Activated CD8-positive, alpha-beta memory T cell treated with anti-CD3 and anti-CD28 coated beads for 1 hour (primary cell): ENCODE measurements at places on chromosomes 3 and 15.

DNA sequence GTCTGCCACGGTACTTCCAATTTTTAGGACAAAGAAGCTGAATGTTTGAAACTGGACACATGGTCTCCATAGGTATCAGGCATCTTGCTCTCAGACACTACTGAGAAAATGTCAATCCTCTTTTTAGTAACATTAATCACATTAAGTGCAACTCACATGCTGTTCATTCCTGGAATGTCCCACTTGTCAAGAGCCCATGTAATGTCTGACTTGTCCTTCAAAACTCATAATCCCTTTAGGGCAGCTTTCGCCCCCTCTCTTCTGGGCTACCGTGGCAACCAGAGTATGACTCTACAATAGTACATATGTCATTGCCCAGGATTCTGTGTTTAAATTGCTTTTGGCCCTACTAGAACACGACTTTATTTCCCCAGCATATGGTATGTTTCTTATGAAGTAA, 12.3 kb downstream of the NUDT16 start:
- DNase-seq: no peak

DNA sequence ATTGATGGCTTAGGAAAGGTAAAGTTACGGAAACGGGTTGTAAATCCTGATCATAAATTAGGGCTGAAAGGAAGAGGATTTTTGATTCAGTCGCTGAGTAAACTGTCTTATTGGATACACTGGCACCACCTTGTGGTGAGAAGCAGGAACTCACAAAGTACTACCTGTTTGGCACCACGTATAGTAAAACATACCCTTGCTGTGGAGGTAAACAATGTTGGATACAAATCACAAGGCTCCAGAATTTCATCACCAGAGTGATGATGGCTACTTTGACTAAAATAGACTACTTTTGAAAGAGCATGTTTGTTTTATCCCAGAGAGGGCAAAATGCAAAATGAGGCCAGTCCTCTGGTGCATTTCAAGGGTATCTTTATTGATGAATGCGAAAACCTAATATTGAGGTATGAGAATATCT, 216.9 kb downstream of the IGSF11 start:
- no peak for DNase-seq

- DNase-seq: no peak
Observed at GRCh38 chr3:3089017-3089416, 21.2 kb downstream of the IL5RA start.

DNA sequence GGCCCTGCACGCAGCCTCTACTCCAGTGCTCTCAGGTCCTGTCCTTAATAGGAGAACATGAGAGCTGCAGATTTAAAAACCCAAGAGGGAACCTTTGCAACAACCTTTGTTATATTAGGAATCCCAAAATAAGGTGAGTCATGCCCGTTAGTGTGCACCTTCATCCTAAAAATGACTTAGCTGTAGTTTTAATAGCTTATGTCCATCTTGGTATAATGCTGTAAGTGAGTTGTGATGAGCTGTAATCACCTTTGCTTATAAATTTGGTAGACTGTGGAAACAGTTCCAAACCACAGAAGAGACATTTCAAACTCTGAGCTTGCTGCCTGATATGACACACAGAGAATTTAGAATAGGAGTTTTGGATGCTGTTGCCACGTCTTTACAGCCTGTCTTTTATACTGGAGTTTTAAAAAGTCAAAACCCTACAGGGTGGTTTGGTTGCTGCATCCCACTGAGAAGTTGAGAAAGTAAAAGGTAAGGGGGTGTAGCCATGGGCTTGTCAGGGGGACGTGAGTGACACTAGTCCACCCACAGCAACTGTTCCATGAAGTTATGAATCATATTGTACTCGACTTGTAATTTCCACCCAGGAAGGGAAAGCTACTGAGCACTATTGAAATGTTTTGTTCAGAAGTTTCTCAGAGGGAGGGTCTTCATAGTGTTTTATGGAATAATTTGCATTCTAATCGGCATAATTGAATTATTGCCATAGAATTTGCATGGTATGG, 27.4 kb upstream of the CD47 start:
- DNase-seq: no peak

DNA sequence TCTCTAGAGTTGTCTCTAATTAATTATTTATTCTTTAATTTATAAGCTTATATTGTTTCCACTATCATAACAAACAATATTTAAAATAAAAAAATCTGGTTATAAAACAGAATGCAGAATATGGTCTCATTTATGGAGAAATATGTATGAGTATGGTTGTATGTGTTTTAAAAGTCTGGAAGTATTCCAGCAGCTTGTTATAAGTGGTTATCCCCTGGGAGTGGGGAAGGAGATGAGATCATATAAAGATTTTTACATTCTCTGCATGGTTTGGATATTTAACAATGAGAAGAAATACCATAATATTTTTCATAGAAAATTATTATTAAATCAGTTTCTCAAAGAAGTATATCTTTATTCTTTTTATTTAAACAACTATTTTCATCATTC, 135.4 kb upstream of the MB21D2 start:
- no peak for DNase-seq

DNA sequence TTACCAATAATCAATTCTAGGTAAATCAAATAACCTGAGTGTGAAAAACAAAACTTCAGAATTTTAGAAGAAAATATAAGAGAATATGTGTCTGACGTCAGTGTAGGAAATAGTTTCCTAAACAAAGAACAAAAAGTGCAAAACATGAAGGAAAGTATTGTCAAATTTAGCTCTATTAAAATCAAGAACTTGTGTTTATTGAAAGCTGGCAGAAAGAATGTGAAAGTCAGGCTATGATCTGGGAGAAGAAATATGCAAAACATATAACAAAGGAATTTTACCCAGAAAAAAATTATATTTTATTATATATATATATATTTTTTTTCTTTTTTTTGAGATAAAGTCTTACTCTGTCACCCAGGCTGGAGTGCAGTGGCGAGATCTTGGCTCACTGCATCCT, 129.1 kb upstream of the ANKRD28 start:
- no peak for DNase-seq

DNA sequence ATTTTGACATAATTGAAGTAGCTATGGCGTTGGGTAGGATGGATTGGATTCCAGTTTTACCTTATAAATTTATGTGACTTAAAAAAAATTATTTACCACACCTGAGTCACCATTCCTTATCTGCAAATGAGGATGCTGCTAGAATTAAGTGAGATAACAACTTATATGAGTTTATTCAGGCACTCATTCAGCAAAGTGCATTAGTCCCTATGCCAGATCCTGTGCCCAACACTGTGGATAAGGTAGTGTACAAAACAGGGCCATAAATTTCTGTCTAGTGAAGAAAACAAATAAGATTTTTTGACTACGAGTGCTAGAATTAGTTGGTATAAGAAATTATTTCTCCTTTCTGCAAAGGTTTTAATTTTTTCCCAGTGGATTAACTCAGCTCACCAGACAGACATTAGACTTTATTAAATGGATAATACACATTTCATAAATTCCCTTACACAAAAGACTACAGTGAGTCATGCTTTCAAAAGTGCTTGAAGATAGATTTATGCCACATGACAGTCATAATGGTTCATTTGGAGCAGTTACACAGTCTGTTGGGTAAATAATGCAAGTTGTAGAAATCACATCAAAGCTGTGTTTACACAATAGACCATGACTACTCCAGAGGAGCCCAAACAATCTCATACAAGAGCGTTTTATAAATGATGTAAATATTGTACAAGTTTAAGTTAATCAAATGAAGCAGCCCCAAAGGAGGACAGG, 129.9 kb upstream of the TGFBR2 start:
- no peak for DNase-seq

GRCh38 chr3:114338651-114339357, 45.0 kb downstream of the TIGIT start:
- DNase-seq: no peak
